Stimulated activated effector memory CD8-positive, alpha-beta T cell treated with anti-CD3 and anti-CD28 coated beads, Interleukin-12 subunit alpha, Interleukin-12 subunit beta, amount 100 ng/mL, for 72 hours (primary cell): ENCODE measurements at places on chromosomes 12 and 14.

GRCh38 chr14:91901449-91902226, 34.3 kb upstream of the TC2N start:
- no peak for DNase-seq

- no peak for DNase-seq
Observed at GRCh38 chr14:102192840-102193502, 53.3 kb downstream of the WDR20 start.

DNA sequence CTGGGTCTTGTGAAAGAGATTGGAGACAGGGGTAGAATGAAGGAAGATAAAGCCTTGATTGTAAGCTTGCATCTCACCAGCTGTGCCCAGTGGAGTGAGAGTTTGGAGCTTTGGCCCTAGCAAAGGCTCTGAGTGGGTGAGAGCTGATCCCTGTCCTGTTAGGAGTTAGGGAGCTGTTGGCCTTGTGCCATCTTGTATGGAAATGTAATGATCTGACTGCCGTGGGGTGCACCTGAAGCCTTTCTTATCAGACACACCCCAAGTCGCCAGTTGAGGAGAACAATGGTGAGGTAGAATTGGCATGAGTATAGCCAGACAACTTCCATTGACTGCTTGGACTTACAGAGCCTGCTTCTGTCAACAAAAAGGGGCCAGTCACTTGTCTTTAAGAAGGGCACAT, 130.1 kb downstream of the PRKCH start:
- DNase-seq = peak; percentile 49

- DNase-seq = peak; percentile 53
Observed at GRCh38 chr12:128794661-128795529, 28.9 kb downstream of the SLC15A4 start.

DNA sequence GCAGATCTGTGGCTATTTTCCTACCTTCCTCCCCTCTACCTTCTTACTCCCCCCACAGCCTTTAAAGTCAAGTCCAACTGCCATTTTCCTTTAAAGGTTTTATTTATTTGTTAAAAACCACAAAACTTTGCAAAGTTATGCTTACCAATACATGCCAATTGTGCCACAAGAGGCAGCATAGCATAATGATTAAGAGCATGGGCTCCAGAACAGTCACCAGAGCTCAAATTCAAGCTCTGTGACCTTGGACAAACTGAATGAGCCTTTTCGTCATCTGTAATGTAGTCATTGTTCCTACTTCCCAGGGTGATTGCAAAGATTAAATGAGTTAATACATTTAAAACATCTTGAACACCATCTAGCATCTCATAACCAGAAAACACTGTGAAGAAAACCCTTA, 13.0 kb upstream of the FMNL3 start:
- DNase-seq = no peak

- DNase-seq = no peak
Observed at GRCh38 chr14:93709249-93709648, 79.0 kb downstream of the PRIMA1 start.

- DNase-seq = no peak
Observed at GRCh38 chr12:91948504-91948903, 197.1 kb downstream of the BTG1 start.

- DNase-seq = no peak
Observed at GRCh38 chr14:68384881-68385280, 408.0 kb downstream of the ZFP36L1 start.

- peak; percentile 54 for DNase-seq
Observed at GRCh38 chr14:71139294-71139946, 232.2 kb downstream of the PCNX1 start.

DNA sequence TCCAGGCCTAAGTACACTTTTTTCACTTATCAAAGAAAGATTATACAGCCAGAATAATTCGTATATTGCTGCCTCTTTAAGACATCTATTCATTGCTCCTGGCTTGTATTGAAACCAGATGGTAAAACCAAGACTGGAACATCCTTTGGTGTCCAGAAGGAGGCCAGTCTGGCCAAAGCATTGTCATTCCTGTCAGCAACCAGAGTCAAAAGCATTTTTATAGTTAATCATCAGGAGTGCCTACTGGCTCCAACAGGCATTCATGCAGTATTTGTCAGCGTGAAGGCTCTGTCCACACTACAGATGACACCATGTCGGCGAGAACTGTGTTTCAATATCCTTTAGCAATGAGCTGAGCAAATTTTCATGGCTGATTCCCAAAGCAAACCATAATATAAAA, 118.0 kb upstream of the G2E3 start:
- DNase-seq = no peak

DNA sequence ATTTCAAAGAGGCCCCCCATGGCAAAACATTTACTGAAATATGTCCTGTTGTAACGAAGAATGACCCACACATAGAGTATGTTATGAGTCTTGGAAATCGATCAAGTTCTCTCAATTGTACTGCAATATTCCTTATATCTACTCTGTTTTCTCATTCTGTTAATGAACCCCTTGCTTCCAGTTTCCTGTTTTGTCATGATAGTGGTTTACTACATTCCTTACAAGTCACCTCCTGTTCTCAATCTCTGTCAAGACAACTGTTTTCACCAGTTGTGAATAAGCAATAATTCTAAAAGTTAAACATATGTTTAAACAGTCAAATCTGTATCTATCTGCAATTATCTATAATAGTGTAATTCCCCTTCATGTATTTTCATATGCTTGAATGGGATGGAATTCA, 16.4 kb upstream of the ARID2 start:
- DNase-seq = no peak

- DNase-seq = no peak
Observed at GRCh38 chr12:5620896-5621295, 189.0 kb downstream of the NTF3 start.
